NCI-H2227 treated with DMSO at 0.1 percent for 48 hours (cell line): ENCODE measurements at places on chromosomes 12 and 14.

- DNase-seq, result no peak
Measured at GRCh38 chr12:131674373-131674772, 36.5 kb upstream of the SFSWAP start.

GRCh38 chr12:96083020-96083719 is 47.8 kb upstream of the LTA4H start:
- no peak for DNase-seq

- DNase-seq, result no peak
Measured at GRCh38 chr12:104565606-104566243, 109.0 kb downstream of the CHST11 start.

DNA sequence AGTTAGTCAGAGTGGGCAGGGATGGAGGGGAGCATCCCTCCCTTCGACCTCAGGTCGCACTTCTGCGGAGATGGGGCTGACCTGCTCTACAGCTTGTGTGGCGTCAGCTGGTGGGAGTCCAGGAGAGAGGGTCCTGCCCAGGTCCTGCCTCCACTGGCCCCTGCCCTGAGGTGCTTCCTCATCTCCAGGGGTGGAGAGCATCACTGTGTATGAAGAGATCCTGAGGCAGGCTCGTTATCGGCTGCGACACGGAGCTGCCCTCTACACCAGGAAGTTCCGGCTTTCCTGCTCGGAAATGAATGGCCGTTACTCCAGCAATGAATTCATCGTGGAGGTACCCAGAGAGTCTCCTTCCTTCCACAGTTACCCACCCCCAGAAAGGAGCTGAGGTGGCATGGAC is 20.2 kb downstream of the CLSTN3 start:
- no peak for DNase-seq

GRCh38 chr14:99840265-99840664 is 47.1 kb downstream of the EML1 start:
- no peak for DNase-seq

GRCh38 chr14:93788543-93789227 is 400 bp upstream of the PRIMA1 start:
- peak; percentile 78 for DNase-seq

DNA sequence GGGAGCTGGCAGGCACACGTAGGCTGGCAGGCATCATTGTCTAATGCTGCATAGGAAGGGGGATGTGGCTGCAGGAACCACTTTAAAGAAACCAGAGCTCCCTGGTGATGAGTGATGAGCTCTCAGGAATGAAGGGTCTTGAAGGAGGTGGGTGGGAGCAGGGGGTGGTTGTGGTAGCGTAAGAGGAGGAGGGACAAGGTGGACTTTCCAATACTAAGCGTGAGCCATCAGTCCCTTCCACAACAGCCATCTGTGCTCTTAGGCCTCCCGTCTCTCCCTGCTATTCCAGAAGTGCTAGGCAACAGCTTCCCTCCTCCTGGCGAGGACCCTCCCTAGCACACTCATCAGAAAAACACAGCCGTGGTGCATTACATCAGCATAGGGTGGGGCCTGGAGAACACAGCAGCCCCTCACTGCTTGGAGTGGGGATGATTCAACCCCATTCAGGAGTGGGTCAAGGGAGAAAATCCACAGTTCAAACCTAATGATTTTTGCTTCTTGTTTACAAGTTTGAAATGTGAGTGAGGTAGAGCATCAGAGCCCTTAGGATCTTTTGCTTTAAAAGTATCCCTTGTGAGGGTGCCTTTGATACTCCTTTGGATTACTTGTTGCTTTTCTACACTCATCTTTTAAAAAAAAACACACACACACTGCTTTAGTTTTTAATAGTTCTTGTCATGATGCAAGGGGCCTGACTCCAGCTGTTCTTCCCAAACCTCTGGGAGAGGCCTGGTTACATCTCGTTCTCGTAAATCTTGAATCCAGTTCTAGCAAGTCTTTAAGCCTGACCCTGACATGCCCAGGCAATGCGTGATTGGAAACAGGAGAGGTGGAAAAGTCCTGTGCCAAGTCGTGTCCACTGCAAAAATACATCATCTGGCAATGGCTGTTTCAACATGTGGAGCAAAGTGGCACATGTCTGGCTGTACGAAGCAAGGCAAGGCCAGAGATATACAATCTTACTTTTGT is 356.4 kb upstream of the DDHD1 start:
- no peak for DNase-seq

DNA sequence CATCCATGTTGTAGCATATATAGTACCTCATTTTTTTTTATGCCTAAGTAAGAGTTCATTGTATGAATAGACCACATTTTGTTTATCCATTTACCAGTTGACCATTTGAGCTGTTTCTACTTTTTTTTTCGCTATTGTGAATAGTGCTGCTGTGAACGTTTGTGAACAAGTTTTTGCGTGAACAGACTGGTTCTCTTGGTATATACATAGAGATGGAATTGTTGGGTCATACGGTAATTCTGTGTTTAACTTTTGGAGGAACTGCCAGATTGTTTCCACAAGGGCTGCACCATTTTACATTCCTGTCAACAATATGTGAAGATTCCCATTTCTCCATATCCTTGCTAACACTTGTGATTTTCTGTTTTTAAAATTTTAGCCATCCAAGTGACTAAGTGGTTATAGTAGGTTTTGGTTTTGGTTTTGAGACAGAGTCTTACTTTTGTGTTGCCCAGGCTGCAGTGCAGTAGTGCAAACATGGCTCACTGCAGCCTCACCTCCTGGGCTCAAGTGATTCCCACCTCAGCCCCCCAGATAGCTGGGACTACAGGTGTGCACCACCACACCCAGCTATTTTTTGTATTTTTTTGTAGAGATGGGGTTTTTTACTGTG is 68.3 kb upstream of the AMN start:
- no peak for DNase-seq

DNA sequence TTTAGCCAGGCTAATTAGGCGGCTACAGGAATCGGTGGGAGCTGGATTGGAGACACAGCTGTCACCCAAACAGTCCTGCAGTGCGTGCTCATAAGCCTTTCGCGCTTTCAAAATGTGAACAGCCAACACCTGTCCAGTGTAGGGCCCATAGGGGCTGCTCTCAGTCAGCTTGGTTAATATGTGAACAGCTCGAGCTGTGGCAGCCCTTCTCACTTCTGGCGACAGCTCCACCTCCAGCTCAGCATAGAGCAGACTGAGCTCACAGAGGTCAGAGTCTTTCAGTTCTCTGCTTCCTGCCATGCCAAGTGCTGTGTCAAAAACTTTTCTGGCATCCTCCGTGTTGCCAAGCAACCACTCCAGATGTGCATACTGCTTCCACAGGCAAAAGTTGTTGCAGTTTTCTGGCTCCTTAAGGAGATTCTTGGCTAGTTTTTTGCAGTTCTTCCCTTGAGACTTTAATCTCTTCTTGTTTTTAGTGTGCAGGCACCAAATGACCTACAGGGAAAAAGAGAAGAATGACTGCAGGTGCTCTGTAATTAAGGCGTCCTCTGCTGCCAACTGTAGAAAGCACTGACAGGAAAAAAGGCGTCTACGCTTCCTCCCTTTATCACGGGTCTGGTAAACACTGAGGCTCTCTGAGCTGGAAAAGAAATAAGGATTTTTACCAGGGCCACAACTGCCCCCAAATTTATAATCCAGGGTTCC is 32.5 kb downstream of the PSMC1 start:
- DNase-seq, result peak; percentile 84
